ENCODE measurements at places on chromosomes 7 and 10.

DNA sequence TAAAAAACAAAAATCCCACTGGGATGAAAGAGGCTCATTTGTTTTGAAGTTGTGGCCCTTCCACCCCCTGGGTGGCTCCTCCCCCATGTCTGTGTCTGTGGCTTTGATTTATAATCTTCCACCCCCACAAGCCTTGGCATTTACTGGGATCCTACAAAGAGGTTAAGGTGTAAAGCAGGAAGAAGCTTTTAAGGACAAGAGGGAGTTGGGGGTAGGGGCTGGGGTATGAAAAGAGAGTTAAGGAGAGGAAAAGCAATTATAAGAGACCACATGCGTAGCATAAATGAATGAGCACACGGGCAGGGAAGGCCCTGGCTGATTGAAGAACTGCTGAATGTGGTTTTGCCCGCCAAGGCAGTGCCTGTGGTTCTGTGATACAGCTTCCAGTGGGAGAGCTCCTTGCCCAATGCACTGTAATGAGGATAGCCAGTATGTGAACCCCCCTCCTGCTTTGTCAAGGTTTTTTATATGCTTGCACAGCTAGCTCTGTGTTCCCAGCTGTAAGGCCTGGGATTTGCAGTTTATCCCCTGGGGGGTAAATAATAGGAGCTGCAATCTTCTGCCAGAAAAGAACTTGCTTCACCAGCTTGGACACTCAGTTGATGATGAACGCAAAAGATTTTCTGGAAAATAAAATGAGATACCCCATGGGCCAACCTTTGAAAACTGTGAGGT, 34.7 kb upstream of the KMT2E start:
- no peak for DNase-seq

- no peak for DNase-seq
Measured at GRCh38 chr10:6980353-6980752, 400.3 kb upstream of the PRKCQ start.

GRCh38 chr7:87416682-87417587, 58.5 kb downstream of the ABCB4 start:
- DNase-seq, result no peak

GRCh38 chr7:130351791-130352090, 7.1 kb downstream of the CPA5 start:
- DNase-seq, result no peak

DNA sequence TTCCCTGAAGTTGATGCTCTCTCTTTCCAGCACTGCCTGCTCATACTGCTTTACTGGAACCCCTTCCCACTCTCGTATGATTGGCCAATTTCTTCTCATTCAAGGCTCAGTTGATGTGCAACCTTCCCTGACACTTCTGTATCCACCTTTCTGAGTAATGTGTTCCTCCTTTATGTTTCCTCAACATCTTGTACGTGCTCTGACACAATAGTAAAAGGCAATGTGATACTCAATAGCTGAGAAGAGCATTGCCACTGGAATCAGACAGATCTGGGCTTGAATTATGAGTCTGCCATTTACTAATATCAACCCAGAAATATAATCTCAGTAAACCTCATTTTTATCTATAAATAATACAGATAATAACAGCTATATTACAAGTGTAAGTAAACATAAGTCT, 34.7 kb downstream of the ARL4A start:
- DNase-seq, result no peak

DNA sequence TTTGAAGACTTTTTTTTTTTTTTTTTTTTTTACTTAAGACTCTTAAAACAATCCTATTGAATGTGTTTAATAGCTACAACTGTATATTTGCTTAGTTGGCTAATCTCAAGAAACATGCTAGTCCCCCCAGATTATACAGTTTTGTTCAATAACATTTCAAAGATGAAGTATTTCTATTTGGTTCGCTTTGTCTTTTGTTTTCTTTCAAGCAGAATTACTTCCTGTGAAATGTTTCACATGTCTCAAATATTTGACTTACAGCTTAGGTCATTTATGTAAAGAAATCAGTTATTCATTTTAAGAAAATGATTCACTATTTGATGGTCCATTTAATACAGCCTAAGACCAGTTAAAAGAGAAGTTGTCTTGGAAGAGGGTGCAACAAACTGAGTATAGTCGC, 12.8 kb upstream of the LAMB1 start:
- no peak for DNase-seq

DNA sequence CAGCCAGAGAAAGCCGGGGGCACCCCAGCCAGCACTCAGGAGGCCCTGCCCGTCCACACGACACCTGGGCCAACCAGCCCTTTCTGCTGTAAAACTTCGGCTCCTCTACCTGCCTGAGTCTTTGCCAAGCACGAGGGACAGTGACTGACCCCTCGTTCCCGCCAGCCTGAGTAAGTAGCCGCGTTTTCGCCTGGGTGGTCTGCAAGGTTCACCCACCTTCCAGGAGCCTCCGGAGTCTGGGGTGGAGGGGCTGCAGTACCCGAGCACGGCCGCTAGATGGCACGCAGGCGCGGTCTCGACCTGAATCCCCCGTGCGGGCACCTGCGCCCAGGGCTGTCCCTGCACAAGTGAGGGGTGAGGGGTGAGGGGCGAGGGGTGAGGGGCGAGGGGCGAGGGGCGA, 192.7 kb downstream of the PTPRN2 start:
- DNase-seq, result no peak

- no peak for DNase-seq
Measured at GRCh38 chr10:118207470-118208007, 134.6 kb downstream of the FAM204A start.

DNA sequence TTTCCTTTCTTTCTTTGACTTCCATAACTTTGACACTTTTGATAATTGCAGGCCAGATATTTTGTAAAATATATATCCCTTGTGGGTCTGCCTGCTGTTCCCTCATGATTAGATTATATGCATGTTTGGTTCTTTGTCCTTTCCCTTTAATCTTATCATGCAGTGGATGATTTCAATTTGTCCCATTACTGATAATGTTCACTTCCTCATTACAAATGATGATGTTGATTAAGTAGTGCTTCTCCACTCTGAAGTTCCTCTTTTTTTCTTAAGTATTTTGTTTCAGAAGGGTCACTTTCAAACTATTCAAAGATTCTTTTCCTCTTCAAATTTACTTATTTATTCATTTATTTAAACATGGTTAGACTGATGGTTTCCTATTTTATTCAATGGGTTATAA, 898.1 kb downstream of the XPNPEP1 start:
- DNase-seq, result no peak

DNA sequence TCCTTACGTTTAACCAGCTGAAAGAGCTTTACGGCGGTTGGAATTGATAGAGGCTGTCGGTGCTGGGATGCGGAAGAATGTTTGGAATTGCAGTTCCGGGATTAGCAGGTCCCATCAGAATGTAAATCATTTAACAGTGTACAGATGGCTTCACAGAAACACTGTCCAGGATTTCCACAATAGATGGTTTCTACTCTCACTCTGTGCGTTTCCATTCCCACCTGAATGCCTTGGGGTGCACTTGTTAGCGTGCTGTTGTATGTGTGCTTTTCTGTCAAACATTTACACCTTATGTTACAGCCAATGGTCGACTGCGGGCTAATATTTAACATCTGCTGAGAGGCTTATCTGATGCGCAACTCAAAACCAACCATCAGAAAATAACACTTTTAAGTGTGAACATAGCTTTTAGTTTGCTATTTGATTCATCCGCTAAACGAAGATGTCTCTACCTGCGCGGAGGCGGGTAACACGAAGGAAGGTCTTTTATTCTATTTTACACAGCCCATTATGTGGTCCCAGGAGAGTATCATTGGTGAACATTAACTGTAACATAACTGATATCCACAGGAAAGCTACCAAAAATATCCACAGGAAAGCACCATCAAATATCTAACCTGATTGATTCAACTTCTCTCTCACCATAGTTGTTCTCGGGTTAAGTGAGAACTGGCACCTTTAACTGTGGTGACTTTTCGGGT, 179.0 kb downstream of the PRPF18 start:
- DNase-seq, result peak; percentile 70

DNA sequence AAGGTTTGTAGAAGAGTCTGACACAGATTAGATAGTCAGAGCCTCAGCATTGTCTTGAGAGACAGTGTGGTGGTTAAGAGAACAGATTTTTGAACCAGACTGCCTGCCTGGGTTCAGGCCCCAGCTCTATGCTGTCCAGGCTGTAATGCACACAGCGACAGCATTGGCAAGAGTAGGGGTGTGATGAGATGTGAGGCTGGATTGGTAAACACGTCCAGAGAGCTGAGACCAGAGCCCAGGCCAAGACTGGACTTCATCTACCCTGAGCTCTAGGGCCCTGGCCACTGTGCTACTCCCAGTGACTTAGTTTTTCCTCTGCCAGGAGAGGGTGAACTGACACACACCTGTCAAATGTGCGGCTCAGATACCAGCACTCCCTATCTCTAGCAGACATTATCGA, 360.4 kb downstream of the RPS24 start:
- DNase-seq, result no peak

GRCh38 chr7:69613846-69614245, 15.6 kb downstream of the AUTS2 start:
- DNase-seq, result no peak

- no peak for DNase-seq
Measured at GRCh38 chr7:155744971-155745683, 67.1 kb downstream of the SHH start.

DNA sequence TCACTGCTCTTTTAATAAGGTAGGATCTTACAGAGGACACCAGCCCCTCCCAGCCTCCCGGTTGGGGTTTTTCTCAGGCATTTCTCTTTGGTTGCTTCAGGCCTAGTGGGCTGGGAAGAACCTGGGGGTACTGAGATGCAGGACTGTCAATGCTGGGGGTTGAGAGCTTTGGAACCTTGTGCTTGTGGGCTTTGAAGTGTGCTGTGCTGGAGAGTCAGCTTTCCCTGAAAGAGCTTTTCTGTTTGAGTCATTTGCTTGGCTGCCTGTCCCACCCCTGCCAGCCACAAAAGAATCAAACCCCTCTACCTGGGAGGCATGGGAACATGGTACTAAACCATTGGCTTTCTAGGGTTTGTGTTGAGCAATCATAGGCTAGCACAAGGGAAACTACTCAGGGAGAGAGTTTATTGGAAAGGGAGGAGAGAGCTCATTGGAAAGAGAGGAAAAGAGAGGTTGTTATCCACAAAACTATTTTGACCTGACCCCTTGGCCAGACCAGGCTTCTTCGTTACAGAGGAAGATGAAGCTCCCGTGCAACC, 1.4 kb downstream of the SCD start:
- DNase-seq, result no peak

DNA sequence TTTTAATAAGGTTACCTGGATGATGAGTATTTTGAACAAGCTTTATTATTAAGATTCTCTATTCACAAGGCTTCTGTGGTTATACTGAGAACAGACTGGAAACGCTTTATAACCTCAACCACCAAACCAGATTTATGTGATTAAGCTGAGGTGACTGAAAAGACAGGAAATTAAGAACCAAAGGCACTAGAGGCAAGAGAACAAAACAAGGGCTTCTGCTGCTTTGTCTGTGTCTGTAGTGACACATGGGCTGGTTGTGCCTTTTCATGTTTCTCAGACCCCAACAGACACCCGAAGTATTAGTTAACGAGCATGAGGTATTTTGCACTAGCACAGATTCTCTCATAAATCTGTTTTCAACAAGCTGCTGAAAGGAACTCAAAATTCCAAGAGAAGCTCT, 64.4 kb downstream of the RAPGEF5 start:
- no peak for DNase-seq

- no peak for DNase-seq
Measured at GRCh38 chr7:107967420-107967819, 35.5 kb downstream of the LAMB1 start.

- no peak for DNase-seq
Measured at GRCh38 chr10:79301754-79302530, 45.3 kb upstream of the PPIF start.

DNA sequence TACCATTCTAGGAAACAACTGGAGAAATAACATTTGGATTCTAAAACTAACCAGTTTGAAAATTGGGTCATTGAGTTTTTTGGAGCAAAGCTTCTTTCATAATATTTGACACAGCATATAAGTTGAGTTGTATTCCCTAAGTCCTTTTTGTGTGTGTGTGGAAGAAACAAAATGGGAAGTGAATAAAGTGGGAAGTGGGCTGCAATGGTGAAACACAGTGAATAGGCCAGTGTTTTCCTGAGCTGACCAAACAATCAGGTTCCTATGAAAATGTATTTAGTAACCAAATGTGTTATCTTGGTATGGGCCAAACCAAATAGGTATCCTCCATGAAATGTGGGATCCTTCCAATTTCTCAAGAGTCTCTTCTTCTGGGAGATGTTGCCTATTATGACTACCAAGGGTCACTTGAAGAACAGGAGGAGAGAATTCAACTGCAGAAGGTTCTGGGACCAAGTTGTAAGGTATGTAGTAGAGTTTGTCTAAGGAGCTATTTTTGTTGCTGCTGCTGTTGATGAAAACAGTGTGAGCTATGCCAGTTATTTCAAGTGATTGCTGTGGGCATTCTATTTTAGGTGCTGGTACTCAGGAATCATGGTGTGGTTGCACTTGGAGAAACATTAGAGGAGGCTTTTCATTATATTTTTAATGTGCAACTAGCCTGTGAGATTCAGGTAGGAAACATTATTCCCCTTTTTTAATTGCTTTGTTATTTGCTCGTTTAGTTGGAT, 88.3 kb upstream of the MXI1 start:
- DNase-seq, result no peak

DNA sequence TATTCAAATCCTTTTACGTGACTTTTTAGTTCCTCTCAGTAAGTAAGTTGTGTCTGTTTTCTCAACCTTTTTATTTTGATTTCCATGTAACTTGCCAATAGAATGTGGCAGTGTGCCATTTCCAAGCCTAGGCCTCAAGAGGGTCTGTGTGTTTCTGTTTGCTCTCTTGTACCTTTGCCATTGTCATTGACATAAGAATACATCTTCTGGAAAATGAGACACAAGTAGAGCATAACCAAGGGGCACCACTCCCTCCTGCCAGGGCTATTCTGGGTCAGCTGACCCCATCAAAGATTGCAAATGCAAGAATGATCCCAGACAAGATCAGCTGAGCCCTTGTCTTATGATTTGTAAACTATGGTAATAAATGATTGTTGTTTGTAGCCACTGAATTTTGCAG, 524.0 kb downstream of the IPMK start:
- DNase-seq, result no peak

DNA sequence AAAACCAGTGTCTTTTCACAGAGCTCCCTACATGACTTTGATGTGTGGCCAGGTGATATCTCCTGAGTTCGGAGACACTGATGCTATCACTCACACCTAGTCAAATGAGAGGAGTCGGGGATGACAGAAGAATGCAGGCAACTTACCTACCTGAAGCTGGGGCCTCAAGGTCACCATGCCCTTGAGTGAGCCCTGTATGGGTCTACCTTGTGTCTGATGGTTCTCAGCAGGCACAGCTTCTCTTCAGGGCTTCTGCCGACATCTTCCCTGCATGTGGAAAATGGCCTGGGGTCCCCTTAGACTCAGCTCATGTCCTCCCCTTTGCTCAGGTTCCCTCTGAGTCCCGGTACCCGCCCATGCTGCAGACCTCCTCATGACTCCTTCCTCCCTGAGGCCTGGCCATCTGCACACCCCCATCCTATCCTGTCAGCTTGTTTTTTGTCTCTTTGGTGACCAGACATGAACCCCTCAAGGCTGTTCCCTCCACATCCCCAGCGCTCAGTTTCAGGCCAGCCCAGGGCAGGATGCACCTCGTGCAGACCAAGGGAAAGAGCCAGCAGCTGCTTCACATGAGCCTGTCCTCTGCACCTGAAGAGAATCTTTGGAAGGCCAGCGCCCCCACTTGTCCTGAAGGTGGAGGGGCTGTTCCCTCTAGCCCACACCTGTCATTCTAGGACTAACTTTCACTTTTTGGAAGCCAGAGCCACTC, 74.6 kb upstream of the GDF10 start:
- DNase-seq, result no peak

- DNase-seq, result no peak
Measured at GRCh38 chr10:1546431-1547110, 190.8 kb downstream of the ADARB2 start.

GRCh38 chr10:76643511-76643911, 994.1 kb downstream of the KCNMA1 start:
- no peak for DNase-seq
